Stimulated activated naive B cell treated with anti-CD40 and anti-IgM and Interleukin-4, amounts not matched to agents 10 μg/mL and 1 μg/mL and 100 μg/mL, for 72 hours (primary cell): ENCODE measurements at places on chromosomes 3 and 15.

GRCh38 chr3:17047894-17048293 is 163.1 kb downstream of the PLCL2 start:
- H3K4me3 ChIP-seq: no peak overlapping the region
- peaks cover 51% of the 10 kb centered on the region for H3K36me3 ChIP-seq
- no peak for DNase-seq
- H3K27ac ChIP-seq: no peak overlapping the region
- H3K4me1 ChIP-seq: peaks cover 34% of the 10 kb centered on the region

- peaks cover 16% of the 10 kb centered on the region for H3K36me3 ChIP-seq
- H3K4me1 ChIP-seq: peaks cover 29% of the 10 kb centered on the region
- peak within 1 kb of the TSS; percentile 98 for H3K27ac ChIP-seq
- DNase-seq: peak; percentile 93
These were observed at the start of gene MEF2A for GRCh38 chr15:99565299-99566156. MEF2A (plus strand) TSS chr15:99565984; CDS start chr15:99633120, 67,136 bp downstream.

DNA sequence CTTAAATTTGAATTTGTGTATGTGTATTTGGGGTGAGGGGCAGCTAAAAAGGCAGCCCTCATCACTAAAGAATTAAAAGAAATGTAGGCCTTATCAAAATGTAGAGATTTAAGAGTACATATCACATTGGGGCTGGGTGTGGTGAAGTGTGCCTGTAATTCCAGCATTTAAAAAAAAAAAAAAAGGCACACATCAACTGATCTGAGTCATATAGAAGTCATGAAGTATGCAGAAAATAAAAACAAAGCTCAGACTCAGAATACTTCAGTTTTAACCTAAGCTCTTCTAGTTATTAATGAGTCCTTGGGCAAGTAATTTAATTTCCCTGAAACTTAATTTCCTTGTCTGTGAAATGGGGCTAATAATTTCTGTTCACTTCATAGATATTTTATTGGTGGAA is 31.6 kb downstream of the SLC24A1 start:
- H3K36me3 ChIP-seq: peaks cover 40% of the 10 kb centered on the region
- DNase-seq: no peak
- H3K27ac ChIP-seq: peak overlapping the region; percentile 43
- H3K27me3 ChIP-seq: no peaks in the 10 kb centered on the region
- no peak overlapping the region for H3K4me3 ChIP-seq

DNA sequence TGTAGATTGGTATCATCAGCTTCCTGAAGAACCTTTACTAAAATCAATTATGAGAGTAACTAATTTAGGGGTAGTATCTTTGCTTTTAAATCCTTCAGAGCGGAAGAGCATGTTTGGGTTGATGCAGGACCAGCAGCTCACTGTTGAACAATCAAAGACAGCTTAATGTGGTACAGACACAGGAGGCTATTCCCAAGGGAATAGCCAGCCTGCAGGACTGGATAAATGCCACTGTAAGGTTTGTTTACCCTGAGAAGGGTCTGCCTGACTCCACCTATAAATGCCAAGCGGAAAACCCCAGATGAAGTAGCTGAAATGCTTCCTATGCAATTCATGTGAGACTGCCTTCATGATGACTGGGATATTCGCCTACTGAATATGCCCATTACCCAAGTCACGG is 16.0 kb upstream of the STAC start:
- no peak for DNase-seq
- H3K27me3 ChIP-seq: no peaks in the 10 kb centered on the region
- no peak overlapping the region for H3K4me3 ChIP-seq
- no peaks in the 10 kb centered on the region for H3K4me1 ChIP-seq

- H3K27ac ChIP-seq: no peak overlapping the region
- no peak for DNase-seq
- peaks cover 2% of the 10 kb centered on the region for H3K4me1 ChIP-seq
- H3K36me3 ChIP-seq: peaks cover 52% of the 10 kb centered on the region
- no peak overlapping the region for H3K4me3 ChIP-seq
- peaks cover 46% of the 10 kb centered on the region for H3K27me3 ChIP-seq
These were observed 30.8 kb downstream of the LAMP3 start for GRCh38 chr3:183131735-183132134.

- no peak overlapping the region for H3K27ac ChIP-seq
- H3K4me1 ChIP-seq: peaks cover 11% of the 10 kb centered on the region
- no peak overlapping the region for H3K4me3 ChIP-seq
- DNase-seq: peak; percentile 18
These were observed 23.7 kb downstream of the CFAP92 start for GRCh38 chr3:128969993-128970739.

DNA sequence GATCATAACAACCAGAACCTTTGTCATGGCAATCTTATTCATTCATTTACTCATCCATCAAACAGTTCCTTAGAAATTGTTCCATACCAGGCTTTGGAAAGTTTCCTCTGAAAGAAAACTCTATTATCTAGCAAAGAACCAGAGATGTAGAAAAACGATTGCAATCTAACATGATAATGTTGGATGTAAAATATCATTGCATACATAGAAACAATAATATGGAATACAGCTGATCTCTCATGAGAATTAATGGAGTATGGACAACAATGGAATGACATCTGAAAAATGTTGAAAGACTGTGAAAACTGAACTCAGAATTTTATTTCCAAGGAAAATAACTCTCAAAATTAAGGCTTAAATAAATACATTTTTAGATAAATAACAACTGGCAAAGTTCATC is 665.4 kb downstream of the NLGN1 start:
- H3K4me1 ChIP-seq: no peaks in the 10 kb centered on the region
- H3K36me3 ChIP-seq: no peaks in the 10 kb centered on the region
- DNase-seq: no peak
- no peaks in the 10 kb centered on the region for H3K27me3 ChIP-seq
